NCI-H1930 (cell line): ENCODE measurements at places on chromosomes 7 and 10.

GRCh38 chr7:96962221-96962885 is 43.0 kb upstream of the DLX6 start:
- no peak for DNase-seq

- no peak for DNase-seq
Measured at GRCh38 chr7:92075455-92076158, 58.7 kb downstream of the CYP51A1 start.

GRCh38 chr7:36157527-36158320 is 4.7 kb downstream of the EEPD1 start:
- DNase-seq = no peak

GRCh38 chr7:158001003-158001402 is 586.6 kb downstream of the PTPRN2 start:
- DNase-seq = no peak

GRCh38 chr10:17181110-17181509 is 20.4 kb downstream of the TRDMT1 start:
- DNase-seq = no peak

- DNase-seq = no peak
Measured at GRCh38 chr10:33706191-33706590, 371.7 kb upstream of the NRP1 start.
